RWPE2 (cell line): ENCODE measurements at places on chromosomes 13 and 19.

DNA sequence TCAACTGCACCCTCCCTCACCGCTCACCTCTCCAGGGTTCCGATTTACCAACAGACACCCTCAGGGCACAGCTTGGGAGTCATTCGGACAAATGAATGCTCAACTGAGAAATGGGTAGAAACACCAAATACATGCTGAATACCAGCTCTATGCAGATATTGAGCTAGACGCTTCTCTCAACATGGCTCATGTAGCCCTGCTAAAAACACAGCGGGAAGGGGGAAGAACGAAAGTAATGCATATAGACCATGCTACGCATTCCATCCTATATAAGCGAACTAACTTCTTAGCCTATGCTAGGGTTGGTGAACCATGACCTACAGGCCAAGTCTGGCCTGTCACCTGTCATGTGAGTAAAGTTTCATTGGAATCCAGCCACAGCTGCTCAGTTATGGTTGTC lies 304.0 kb downstream of the UQCRFS1 start:
- no peak for DNase-seq

- no peak for DNase-seq
Measured at GRCh38 chr13:50910485-50910805, 854 bp downstream of the RNASEH2B start.

GRCh38 chr13:100039740-100040139 lies 49.2 kb upstream of the PCCA start:
- DNase-seq, result no peak

DNA sequence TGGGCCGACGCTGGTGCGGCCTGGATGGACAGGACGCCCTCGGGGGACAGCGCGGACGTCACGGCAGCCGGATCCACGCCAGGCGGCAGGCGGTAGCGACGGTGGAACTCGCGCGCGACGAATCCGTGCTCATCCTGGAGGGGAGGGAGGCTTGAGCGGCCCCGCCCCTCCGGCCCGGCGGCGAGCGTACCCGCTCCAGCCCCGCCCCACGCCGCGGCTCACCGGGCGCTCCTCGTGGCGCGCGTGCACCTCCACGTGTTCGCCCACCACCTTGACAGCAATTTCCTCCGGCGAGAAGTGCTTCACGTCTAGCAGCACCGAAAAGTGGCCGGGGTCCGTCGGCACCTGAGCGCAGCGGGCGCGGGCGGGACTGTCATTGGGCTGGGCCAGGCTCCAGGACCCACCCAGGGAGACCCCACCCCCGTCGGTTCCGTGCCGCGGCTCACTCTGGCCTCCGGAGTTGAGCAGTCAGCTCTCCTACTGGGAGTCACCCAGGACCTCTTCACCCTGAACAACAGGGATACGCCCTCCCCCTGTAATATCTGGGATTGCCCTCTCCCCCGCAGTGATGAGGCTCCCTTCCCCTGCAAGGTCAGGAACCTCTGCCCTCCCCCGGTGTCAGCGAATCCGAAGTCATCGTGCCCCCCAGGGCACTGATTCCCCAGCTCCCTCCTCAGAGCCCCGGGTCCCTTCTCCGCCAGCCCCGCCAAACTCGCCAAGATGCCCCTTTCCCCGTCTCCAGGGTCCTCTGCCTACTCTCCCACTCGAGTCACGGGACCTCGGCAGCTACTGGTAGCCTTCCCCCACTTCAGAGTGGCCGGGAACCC lies 1.1 kb downstream of the HSPB6 start:
- DNase-seq, result peak; percentile 61

- no peak for DNase-seq
Measured at GRCh38 chr19:55287361-55288079, 3.7 kb downstream of the BRSK1 start.

GRCh38 chr19:33098055-33098534 lies 17.1 kb downstream of the GPATCH1 start:
- no peak for DNase-seq

GRCh38 chr19:16077984-16078758 lies 1.9 kb downstream of the TPM4 start:
- no peak for DNase-seq

DNA sequence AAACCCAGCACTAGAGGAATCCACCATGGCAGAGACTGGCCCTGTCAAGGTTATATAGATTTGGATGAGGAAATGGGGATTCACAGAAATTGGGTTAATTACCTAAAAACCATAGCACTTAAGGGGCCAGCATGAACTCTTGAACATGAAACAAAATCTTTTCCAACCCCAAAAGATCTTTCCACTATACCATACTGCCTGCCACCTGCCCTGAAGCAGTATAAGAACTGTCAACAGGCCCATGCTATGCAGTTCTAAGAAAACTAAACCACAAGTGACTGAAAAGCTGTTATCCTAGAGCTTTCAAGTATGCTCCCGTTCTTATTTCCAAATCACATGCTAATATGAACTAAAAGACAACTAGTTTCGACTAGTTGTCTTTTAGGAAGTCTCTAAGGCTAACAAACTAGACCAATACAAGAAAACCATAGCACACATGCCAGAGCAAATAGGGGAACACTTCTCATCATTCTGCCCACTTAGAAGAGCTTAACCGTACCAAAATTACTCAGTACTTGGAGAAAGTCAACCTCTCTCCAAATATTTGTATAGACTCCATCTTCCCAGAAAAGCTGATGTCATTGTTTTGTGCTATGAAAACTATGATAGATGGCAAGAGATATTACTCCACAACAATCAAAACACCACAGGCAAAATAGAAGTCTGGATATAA lies 27.5 kb downstream of the HSPH1 start:
- no peak for DNase-seq

GRCh38 chr13:50509771-50510441 lies 333.6 kb downstream of the DLEU7 start:
- DNase-seq, result no peak

- no peak for DNase-seq
Measured at GRCh38 chr13:28163587-28163986, 25.2 kb downstream of the PAN3 start.

GRCh38 chr19:776549-776948 lies 20.7 kb upstream of the PTBP1 start:
- DNase-seq, result no peak

DNA sequence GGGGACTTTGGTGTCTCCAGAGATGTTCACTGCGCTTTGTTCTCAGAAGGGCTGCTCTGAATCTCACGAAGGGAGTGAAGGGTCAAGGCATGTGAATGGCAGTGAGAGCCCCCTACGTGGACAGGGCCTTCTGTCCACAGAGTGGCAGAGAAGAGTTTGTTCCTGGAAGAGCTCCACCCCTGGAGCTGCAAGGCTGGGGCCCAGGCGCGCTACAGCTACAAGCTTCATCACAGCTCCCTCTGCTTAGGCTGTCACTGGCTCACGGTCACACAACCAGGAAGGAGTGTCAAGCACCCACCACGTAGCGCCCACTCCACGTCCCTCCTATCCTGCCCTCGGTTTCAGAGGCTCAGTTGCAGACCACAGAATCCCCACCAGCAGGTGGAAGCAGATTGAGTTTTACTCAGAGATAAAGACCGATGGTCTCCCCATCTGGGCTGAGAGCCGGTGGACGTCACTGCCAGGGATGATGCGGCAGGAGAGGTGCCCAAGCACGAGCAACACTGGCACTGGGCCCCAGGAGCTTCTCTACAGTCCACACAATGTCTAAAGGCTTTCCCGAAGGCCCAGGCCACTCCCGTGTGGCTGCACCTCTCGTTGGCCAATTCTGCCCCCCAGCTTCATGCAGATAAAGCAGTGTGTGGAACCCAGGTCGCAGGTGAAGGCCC lies 23.0 kb upstream of the TFDP1 start:
- DNase-seq, result peak; percentile 34

GRCh38 chr13:110134801-110135200 lies 172.2 kb downstream of the COL4A1 start:
- DNase-seq, result no peak

DNA sequence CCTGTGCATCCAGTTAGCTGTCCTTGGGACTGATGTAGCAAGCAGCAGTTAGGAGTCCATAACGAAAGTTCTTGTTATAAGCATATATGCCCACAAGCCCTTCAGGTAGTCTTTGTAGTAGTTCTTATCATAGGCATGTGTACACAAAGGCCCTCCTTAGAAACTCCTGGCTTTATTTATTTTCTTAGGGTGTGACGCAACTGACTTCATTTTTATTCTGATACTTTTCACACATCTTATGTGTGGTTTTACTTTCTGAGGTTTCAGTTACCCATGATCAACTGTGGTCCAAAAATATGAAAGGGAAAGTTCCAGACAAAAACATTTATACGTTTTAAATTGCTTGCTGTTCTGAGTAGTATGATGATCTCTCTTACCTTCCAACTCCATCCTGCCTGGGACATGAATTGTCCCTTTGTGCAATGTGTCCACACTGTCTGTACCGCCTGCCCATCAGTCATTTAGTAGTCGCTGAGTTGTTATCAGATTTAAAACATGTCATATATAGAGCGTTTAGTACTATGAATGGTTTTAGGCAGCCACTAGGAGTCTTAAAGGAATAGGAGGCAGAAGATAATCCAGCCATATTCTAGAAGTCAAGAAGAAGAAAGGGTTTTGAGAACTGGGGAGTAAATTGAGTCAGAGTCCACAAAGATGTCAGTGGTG lies 19.4 kb downstream of the GPC5 start:
- DNase-seq, result no peak

- DNase-seq, result peak; percentile 52
Measured at GRCh38 chr19:35040826-35041547, 534 bp upstream of the HPN start.

GRCh38 chr13:46571189-46571908 lies 18.4 kb downstream of the LRCH1 start:
- no peak for DNase-seq

DNA sequence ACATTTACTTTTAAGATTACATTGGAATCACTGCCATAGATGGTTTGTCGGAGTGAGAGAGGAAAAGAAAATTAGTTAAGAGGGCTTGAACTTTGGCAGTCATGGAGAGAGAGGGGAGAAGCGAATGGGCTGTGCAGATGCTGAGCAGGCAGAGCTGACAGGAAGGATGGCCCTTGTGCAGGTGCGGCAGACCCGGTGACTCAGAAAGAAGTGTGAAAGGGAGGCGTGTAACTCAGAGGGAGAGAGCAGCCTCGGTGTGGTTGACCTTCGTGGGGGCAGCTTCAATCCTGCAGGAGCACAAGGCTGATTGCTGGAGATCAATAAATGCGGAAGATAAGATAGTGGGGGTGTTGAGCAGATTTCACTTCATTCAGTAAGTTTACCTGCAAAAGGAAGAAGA lies 76.9 kb downstream of the TNFSF13B start:
- no peak for DNase-seq

GRCh38 chr19:48149430-48149829 lies 20.7 kb downstream of the LIG1 start:
- no peak for DNase-seq

DNA sequence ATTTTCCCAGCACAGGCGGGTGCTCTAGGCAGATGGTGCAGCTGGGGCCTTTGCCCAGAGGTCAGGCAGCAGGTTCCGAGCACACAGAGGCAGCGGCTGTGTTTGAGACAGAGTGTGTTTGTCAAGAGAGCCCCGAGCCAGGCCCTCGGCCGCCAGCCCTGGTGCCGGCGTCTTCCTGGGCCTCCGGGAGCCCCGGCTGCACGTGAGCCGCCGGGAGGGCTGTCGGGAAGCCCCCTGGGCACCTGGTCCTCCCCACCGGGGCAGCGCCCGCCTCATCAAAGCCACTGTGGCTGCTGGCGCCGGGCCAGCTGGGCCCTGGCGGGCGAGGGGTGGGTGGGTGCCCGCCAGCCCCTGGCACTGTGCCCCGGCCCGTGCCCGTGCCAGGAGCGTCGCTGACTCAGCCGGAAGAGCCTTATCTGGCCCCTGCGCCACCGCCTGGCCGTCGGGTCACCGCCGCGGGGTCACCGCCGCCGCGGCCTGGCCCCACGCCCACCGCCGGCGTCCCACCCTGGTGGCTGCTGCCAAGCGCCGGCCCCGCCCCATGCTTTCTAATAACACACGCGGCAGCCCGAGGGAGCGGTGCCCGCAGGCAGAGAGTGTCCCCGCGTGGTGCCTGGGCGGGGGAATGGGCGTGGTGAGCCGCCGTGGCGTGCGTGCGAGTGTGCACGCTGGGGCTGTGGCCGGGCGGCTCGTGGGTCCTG lies 14.9 kb downstream of the ARID3A start:
- DNase-seq, result no peak

GRCh38 chr13:30313311-30313710 lies 6.0 kb upstream of the KATNAL1 start:
- no peak for DNase-seq

GRCh38 chr13:45925151-45925550 lies 73.6 kb upstream of the SIAH3 start:
- no peak for DNase-seq

DNA sequence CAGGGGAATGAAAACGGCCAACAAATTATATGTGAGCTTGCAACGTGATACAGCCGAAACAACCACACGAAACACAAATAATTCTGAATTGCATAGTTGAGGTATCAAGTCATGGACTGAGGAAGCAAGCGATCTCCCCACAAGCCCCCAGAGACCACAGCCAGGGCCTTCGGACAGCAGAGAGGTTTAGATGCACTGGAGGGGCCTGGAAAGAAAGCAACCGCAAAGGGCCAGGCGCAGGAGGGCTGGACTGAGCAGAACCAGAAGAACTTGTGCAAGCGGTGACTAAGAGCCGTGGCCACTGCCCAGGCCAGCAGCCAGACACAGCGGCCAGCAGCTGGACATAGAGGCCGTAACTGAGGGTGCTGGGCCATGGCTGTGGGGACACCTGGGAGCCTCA lies 131.4 kb downstream of the TNFRSF19 start:
- DNase-seq, result no peak

DNA sequence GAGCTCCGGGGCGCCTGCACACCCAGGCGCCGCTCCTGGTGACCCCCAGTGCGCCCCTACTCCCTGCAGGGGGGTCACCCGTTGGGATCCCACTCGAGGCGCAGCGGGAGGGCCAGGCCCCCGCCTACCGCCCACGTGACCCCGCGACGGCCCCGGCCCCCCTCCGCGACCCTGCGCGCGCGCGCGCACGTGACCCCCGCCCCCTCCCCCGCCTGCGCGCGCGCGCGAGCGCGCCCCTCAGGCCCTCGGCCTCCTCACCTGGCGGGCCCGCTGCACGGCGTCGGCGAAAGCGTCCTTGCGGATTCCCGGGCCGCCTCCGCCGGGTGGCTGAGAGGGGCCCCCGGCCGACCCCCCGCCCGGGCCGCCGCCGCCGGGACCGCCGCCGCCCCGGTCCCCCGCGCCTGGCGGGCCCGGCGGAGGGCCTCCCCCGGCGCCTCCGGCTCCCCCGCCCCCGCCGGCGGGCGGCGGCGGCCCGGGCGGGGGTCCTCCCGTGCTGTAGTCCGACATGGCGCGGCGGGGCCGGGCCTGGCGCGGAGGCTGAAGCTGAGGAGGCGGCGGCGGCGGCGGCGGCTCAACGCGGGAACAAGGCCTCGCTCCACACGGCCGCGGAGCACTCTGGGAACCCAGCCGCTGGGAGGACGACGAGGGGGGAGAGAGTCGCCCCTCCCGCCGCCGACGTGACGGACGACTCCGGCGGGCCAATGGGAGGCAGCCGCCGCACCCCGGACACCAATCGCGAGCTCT lies at the start of gene KHSRP:
KHSRP (minus strand) TSS at position 617 of the 744 bp plus-strand sequence; CDS start at position 507, 110 bp downstream.
- DNase-seq, result no peak

- DNase-seq, result no peak
Measured at GRCh38 chr13:60260440-60260839, 96.7 kb upstream of the DIAPH3 start.

GRCh38 chr19:52335768-52336116 lies 301 bp upstream of the ZNF610 start:
- DNase-seq, result no peak

- no peak for DNase-seq
Measured at GRCh38 chr13:34085204-34085603, 267.3 kb downstream of the RFC3 start.

- no peak for DNase-seq
Measured at GRCh38 chr13:39232401-39232980, 194.2 kb downstream of the NHLRC3 start.
